Esophagus muscularis mucosa (tissue), 4 donors: ENCODE measurements at places on chromosomes 5 and 9. TPM values are rescaled to one million over a fixed set of nuclear protein-coding genes. Genes with fewer than 3 reads are reported as not detected.

- DNase-seq, result no peak
Observed at GRCh38 chr9:4059437-4059836, 240.4 kb downstream of the GLIS3 start.

Gene SPINK13
- total RNA-seq, result not detected

- DNase-seq, result no peak
Observed at GRCh38 chr5:141617128-141617527, 1.7 kb downstream of the DIAPH1 start.

Gene KCNMB1
- 83.0 TPM for total RNA-seq

- no peak for DNase-seq
Observed at GRCh38 chr5:178320281-178320855, 87.8 kb upstream of the PHYKPL start.

DNA sequence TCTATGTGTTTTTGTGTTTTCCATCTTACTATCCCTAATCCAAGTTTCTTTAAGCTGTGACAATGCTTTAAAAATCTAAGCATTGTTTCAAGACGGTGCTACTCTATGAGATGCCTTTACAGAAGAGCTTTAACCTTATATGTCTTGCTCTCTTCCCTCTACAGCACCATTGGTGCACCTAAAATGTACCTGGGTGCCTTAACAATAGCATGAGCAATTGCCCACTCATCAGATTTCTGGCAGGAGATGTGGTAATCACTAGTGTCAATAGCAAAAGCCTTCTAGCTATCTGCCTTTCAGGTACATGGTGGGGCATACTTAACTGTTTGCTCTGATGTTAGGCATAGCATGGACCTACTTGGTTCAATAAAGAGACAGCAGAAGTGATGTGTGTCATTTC, 222.3 kb upstream of the KIF2A start:
- DNase-seq, result no peak

- DNase-seq, result no peak
Observed at GRCh38 chr9:75626860-75627259, 263.6 kb upstream of the PCSK5 start.

Gene BTNL3
- not detected for total RNA-seq

GRCh38 chr9:127166111-127166510, 43.7 kb upstream of the ANGPTL2 start:
- DNase-seq, result no peak
